ENCODE measurements at places on chromosomes 2 and 18. TPM values are rescaled to one million over a fixed set of nuclear protein-coding genes. Genes with fewer than 3 reads are reported as not detected.

Gene EPHA4
- 1.2 TPM for total RNA-seq

Gene HS1BP3
- 10.5 TPM for total RNA-seq

Gene PCARE
- total RNA-seq: not detected

Gene PLCD4
- total RNA-seq: 0.26 TPM

Gene CD207
- not detected for total RNA-seq

DNA sequence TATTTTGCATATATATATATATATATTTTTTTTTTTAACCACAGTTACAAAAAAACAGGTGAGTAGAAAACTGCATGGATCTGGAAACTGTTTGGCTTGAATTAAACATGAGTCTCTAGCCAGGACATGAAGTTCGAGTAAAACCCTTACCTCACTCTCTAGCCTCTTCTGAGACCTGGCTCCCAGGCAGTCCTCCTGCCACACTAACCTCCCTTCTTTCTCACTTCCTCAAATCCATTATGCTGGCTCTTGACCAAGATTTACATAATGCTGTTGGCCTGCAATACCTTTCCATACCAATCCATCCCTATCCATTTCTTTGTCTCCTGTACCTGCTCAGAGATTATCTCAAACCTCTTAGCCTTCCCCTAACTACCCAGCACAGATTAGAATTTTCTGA lies 34.0 kb downstream of the PIGN start:
- no peak for DNase-seq

- DNase-seq: no peak
Observed at GRCh38 chr2:199128476-199129229, 329.1 kb downstream of the SATB2 start.

DNA sequence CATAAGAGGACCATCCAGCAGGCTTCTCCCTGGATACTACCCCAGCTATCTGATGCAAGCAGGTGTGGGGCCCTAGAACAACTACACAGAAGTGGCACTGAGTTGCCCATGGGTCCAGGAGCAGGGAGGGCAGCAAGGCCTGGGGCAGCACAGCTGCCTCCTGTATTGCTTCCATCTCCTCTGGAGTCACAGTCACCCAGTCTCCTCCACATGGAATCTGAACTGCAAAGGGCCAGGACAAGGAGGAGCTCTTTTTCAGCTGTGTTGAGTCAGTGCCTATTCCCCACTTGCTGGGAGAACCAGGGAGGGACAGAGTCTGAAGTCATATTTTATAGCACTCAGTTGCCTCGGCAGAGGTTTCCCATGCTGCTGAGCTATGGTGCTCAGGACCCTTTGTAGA lies 67.9 kb upstream of the ALPP start:
- DNase-seq: no peak

- no peak for DNase-seq
Observed at GRCh38 chr2:205882806-205883425, 200.6 kb downstream of the NRP2 start.

- DNase-seq: no peak
Observed at GRCh38 chr18:356778-357177, 88.9 kb upstream of the THOC1 start.

DNA sequence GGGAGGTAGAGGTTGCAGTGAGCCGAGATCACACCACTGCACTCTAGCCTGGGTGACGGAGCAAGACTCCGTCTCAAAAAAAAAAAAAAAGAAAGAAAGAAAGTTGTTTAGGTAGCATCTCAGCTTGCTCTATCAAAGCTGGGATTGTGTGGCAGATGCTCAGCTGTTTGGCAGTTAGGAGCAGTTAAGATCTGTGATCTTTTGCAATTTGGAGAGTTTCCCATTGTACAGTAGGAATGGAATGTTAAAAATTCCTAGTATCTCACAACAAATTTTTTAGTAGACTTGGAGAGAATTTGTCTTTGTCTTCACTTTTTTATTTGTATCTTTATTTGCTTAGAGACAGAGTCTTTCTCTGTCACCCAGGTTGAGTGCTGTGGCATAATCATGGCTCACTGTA lies 122.9 kb upstream of the UNC80 start:
- no peak for DNase-seq

DNA sequence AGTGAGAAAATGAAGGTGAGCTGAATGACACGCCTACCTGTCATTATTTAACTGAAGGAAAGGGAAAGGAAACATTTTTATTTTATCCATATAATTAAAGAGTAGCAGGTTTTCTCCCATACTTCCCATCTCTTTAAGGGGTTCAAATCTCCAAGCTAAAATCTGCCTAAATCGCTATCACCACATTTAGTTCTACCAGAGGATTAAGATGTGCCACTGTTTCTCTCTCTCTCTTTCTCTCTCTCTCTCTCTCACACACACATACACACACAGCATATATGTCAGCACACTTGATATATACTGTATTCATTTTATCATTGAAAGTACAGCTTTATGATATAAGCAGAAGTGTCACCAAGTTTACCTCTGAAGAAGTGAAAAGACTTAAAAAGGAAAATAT lies 3.1 kb downstream of the WIPF1 start:
- DNase-seq: no peak

- no peak for DNase-seq
Observed at GRCh38 chr2:18797133-18797845, 207.9 kb upstream of the NT5C1B start.

GRCh38 chr2:61645911-61646310 lies 107.8 kb upstream of the XPO1 start:
- no peak for DNase-seq

- DNase-seq: no peak
Observed at GRCh38 chr18:8503248-8503647, 106.0 kb upstream of the RAB12 start.
